ENCODE measurements at places on chromosomes 16 and 17. TPM values are rescaled to one million over a fixed set of nuclear protein-coding genes. Genes with fewer than 3 reads are reported as not detected.
A peak's percentile ranks its signal among the peaks of the same experiment; 100 is the strongest.

OR4D1 gene
- not detected for total RNA-seq

FASN gene
- total RNA-seq: 267 TPM

ANKRD40CL gene
- total RNA-seq: not detected

GP1BA gene
- not detected for total RNA-seq

KRT36 gene
- total RNA-seq: not detected

MYH11 gene
- total RNA-seq: 2.7 TPM

PPP1R1B gene
- 0.60 TPM for total RNA-seq

GRCh38 chr17:38596651-38597050 is 9.1 kb downstream of the SRCIN1 start:
- no peak for DNase-seq

- DNase-seq: no peak
These were observed 19.6 kb downstream of the SCGB1C2 start for GRCh38 chr17:156946-157345.

DNA sequence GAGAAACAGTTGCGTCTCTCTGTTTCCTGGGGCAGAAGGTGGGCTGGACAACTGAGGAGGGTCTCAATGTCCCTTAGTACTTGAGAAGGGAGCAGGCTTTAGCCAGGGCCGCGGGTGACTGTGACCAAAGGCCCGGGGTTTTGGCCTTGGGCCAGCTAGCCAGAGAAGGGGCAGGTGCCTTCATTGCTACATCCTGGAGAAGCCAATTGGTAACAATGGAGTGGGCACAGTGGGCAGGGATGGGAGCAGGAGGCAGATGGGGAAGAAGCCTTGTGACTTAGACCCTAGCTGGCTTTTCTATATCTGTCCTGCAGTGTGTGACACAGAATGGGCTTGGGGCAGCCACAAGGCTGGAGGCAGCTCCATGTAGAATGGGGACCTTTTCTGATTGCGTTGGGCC is 46.0 kb downstream of the CLEC16A start:
- DNase-seq: no peak

DNA sequence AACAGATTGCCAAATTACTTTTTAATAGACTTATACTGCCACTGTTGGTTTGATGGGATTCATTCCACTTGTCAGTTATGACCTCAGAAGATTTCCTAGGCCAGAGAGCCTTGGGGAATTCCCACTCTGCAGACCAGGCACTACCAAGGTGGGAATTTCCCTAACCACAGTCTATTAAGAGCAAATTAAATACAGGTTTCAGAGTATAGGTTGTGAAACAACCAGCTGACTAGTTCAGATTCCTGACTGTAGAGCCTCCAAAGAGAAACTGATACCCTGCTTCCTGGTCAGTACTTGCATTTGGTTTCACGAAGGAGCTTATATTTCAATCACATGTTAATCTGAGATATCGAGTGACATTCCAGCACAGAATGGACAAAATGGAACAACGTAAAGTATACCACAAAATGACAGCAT is 186.5 kb downstream of the STX8 start:
- DNase-seq: no peak

DNA sequence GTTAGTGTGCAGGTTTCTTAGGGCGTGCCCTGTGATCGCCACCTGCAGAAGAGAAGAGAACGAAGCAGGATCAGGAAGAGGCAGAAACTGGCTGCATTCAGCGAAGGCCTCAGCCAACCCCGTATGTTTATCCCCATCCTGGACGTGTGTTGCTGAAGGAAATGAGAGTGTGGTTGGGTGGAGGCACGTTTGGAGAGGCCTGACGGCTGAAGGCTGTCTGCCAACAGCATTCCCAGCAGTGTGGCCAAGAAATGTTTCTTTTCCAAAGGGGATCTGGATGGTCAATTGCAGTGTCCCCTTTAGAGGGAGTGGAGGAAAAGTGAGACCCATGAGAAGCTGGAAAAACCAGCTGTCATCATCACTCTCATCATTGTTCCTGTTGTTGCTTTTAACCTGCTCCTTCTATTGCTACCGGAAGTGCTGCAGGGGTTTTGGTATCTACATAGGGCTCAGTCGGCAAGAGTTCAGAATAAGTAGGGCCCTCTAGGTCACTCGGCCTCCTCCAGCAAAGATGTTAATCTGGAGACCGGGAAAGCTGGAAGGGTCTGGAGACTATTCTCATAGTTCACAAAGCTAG is 46.5 kb upstream of the SLC47A1 start:
- no peak for DNase-seq

- no peak for DNase-seq
These were observed 7.4 kb upstream of the TMEM204 start for GRCh38 chr16:1525871-1526607.

GRCh38 chr17:78644224-78644623 is 67.0 kb upstream of the DNAH17 start:
- DNase-seq: no peak

DNA sequence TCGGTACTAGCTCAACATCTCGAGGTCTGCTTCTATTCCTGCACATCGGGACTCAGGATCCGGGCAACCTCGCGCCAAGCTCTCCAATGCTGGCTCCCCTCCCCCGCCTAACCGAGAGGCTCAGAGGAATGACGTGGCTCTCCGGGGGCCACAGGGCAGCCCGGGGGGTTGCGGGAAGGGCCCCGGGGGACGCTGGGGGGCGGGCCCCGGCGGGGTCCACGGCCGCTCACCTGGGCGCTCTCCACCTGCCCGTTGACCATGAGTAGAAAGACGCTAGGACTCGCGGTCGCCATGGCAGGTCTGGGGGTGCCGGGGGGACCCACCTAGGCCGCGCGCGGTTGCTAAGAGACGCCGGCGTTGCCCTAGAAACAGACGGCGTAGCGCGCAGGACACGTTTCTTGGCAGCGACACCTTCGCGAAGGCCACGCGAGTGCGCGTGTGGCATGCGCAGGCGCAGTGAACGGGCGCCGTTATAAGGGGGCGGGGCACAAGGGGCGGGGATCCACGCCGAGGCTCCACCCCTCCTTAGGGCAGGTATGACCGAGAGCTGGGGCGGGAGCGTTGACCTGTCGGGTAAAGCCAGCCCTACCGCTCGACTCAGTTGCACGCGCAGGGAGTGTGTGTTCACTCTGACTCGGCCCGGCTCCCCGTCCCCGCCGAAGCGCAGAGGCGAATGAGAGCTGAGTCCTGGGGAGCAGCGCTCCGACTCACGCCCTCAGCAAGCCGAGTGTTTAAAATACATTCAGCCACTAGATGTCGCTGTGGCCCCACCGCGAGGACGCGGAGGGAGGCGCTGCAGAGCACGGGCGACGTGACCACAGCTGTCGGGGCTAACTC is at the start of gene B9D1:
Gene B9D1, minus strand, starts transcription at position 447 of the 837 bp plus-strand sequence. Its CDS starts 154 bp downstream, at position 293.
- DNase-seq: peak; percentile 97

DNA sequence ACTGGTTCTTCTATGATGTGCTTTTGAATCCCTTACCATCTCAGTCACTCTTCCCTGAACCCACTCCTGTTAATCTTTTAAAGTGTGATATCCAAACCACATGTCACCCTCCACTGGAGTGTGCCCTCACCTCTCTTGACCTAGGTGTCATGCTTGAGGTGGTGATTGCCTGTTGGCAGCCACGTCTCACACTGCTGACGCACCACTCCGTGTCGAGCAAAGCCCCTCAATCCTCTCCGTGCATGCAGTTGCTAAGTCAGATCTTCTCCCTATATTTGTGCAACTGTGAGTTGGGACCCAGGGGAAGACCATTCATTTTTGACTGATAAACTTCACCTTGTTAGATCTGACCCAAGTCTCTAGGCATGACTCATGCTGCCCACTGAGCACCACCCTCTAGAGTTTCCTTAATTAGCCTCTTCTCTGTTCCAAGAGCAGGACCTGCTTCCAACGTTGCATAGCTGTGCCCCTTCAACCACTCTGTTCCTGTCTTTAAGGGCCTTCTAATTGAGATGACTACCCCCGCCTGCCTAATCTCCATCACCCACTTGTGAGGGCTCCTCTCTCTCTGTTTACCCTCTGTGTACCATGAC is 2.7 kb downstream of the MYH13 start:
- DNase-seq: no peak

GRCh38 chr16:67194260-67194659 is 2.3 kb downstream of the E2F4 start:
- DNase-seq: no peak

Measured in left lobe of liver (tissue), 2 donors.